ENCODE measurements at places on chromosomes 1 and 21.

GRCh38 chr1:222768592-222768991, 31.6 kb downstream of the FAM177B start:
- DNase-seq: no peak

DNA sequence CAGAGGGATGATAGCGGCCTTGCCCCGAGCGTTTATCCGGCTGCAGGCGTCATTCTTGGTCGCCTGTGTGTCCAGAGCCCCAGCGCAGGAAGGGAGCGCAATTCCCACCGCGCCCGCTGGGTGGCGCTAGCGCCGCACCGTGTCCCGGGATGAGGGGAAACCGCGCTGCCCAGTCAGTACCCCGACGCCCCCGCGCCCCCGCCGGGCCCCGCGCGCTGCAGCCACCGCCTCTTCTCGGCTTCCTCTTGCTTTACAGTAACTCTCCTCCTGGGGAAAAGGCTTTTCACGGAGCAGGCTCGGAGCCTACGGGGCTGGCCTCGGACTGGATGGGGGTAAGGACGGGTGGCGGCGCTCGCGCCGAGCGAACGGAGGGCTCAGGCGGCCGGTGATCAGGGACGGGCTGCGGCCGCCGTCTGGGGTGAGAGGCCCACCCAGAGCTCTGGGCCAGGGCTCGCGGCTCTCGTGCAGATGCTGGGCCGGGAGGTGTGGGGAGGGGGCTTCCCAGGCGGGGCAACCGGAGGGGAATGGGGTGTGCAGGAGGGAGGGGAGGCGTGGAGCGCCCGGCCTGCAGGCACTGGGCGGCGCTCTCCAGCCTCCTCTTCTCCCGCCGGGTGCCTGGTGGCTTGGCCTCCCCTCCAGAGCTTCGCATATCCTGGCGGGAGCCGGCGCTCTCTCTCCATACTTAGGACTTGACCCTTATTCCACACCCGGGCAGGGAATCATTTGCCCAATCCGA, 29.8 kb downstream of the TEX35 start:
- DNase-seq: peak; percentile 93

GRCh38 chr1:235932090-235932510, 65.4 kb upstream of the LYST start:
- no peak for DNase-seq

DNA sequence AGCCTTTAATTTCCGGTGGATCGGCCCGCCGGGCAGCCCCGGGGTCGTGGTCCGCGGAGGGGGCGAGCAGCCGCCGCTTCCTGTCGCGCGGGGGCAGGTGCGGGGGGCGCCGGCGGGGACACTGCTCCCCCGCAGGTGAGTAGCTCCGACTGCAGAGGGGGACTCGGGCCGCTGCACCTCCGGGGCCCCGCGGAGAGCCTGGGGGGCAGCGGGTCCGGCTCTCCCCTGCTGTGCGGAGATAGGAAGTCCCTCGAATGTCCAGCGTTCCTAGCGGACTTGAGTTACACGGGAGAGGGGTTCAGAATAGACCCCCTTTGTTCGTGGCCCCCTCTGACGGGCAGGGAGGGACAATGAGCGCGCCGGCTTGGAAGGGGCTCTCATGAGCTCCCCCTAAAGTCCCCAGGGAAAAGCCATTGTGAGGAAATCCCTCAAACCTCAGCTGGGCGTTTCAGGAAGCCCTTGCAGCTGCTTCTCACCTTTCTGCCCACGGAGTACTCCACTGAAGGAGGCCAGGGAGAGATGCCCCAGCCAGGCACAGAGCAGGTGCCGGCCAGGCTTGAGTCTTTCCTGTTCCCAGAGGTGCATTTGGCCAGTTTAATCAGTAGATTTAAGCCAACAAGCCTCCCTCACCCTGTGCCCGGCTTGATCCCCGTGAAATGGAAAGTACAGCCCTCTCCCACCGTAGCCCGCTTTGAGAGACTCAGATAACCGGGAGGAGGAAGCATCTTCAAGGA, 925 bp downstream of the PDE9A start:
- DNase-seq: no peak

- no peak for DNase-seq
Measured at GRCh38 chr1:54989473-54989872, 9.0 kb downstream of the TMEM61 start.

DNA sequence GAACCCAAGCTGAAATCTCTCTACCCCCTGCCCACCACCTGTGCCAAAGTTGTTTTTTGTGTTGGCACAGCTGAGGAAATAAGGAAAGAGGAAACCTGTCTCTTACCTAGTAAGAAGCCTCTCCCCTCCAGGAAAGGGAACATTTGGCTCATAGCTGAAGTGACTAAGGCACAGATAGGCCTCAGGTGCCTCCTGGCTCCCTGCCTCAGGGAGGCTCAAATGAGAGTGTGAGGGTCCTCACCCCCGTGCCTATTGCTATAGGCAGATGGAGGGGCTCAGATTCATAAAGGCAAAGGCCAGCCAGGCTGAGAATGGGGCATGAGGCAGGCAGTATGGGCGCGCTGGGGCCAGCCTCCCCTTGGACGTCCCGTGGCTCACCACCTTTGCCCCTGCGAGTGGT, 7.4 kb downstream of the SLC30A2 start:
- DNase-seq: no peak

- DNase-seq: no peak
Measured at GRCh38 chr1:60118085-60118484, 44.5 kb upstream of the C1orf87 start.

GRCh38 chr1:178418284-178418955, 78.3 kb downstream of the CLEC20A start:
- DNase-seq: no peak

DNA sequence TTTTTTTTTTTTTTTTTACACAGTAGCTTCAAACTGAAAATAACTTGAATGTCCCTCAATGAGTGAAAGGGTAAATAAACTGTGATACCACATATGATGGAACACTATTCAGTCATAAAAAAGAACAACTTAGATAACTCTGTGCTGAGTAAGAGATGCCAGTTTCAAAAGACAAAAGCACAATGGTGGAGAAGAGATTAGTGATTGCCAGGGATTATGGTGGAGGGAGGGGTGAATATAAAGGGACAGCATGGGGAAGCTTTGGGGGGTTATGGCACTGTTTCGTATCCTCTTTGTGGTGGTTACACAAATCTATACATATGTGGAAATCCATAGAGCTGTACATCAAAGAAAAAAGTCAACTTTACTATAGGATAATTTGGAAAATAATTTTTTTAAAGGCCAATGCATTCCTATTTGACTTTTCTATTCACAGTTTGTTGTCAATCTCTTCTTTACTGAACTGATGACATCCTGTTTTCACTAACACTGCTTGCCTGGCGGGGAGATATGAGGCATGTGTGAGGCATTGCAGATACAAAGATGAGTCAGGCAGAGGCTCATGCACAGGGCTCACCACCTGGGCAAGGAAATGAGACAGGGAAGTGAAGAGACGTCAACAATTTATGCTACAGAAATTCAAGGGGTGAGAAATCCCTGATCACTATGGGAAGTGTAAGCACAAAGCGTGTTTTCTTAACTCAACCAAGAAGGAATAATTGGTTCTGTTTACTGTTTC, 302.7 kb downstream of the DUSP10 start:
- peak; percentile 7 for DNase-seq
